ENCODE measurements at places on chromosomes 12 and 14. TPM values are rescaled to one million over a fixed set of nuclear protein-coding genes. Genes with fewer than 3 reads are reported as not detected.

DNA sequence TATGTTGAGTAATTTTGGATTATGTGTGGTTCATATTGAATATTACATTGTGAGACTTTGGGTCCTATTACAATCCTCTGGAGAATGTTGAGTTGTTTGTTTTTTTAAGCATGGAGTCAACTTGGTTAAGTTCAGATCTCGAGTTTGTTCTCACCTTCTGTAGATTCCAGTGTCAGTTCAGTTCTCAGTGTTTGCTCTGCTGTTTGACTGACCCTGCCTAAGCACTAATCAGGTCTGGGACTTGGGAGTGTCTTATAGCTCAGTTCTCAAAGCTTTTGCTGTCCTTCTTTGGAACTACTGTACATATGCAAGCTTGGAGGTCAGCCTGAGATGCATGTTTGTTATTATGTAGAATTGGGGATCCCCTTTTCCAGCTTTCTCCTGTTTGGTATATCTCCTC is 63.1 kb downstream of the DIP2B start:
- DNase-seq, result no peak

ANKRD33 gene
- not detected for total RNA-seq

- DNase-seq, result peak; percentile 8
Measured at GRCh38 chr12:127293507-127294310, 973.3 kb upstream of the TMEM132C start.

PTPRO gene
- total RNA-seq, result 0.27 TPM

HPD gene
- not detected for total RNA-seq

DNA sequence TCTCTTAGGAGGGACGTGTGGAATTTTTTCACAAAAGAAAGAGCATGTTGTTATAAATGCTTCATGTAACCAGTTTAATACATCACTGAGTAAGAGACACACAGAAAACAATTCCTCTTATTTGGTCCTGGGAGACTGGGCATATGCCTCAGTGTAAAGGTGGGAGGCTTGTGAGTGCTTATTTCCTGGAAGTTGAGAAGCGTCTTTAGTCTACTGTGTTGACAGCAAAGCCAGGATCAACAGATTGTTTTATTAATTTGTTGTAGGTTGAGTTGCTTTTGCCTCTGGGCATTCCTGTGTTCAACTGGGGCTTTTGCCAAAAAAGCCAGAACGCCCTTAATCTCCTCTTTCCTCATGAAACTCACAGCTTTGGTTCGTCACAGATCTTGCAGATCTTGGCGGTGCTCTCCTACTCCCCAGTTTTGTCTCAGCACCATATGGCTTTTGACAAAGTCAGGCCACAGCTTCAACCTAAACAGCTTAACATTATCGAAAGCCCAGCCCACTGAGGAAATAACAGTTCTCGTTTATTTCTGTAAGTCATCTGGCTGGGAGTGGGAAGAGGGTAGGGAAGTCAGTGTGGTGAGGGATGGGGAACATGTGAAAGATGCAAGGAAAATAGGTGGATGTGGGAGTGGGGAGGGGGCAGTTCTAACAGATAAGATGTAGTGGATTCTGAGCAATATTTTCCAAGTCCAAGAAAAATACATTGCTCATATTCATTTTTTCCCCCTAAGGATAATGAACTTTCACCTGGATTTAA is 227.2 kb downstream of the DACT1 start:
- no peak for DNase-seq

GRCh38 chr14:59197695-59198262 is 9.3 kb downstream of the DAAM1 start:
- no peak for DNase-seq

- no peak for DNase-seq
Measured at GRCh38 chr14:51004352-51004800, 60.1 kb upstream of the PYGL start.

- no peak for DNase-seq
Measured at GRCh38 chr14:100554696-100555320, 32.4 kb downstream of the BEGAIN start.

DNA sequence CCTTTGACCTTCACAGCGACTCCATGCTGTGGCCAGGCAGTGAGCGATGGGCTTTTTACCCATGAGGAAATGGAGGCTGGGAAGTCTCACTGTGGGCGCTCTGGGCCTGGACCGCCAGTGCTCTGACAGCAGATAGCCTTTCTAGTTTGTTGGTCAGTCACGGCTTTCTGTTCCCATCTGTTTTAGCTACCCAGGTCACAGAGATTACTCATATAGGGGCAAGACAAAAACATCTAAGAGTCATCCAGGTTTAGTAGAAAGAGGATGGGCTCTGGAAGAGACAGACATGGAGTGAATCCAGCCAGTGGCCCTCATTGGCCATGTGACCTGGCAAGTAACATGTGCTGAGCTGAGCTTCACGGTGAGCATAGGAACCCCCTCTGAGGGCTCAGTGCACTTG is 68.6 kb downstream of the MARK3 start:
- DNase-seq, result no peak

DNA sequence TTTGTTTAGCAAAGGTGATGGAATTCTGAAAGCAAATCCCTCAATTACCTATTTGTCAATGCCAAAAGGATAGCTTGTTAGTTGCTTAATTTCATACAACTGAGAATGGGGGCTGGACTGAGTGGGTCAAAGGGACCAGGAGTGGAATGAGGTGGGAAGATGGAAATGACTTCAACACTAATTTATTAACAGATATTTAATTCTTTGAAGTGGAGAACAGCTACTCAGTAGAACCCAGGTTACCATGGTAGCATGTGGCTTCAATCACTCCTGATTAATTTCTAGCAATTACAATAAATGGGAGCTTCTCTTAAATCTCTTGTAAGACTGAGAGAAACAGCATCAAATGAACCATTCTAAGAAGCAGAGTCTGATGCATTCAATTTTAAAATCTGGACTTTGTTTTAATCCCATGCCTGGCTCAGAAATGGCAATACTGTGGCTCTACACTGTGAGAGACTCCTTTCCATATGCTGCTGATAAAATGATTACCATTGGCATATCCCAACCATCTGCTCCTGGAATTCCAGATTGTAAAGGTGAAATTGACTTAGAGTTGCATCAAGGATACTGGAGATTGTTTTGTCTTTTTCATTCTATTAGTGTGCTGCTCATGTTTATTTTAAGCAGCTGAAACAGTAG is 607.8 kb downstream of the SNAPC1 start:
- no peak for DNase-seq

- DNase-seq, result no peak
Measured at GRCh38 chr12:46571608-46572007, 199.0 kb upstream of the SLC38A2 start.

DNA sequence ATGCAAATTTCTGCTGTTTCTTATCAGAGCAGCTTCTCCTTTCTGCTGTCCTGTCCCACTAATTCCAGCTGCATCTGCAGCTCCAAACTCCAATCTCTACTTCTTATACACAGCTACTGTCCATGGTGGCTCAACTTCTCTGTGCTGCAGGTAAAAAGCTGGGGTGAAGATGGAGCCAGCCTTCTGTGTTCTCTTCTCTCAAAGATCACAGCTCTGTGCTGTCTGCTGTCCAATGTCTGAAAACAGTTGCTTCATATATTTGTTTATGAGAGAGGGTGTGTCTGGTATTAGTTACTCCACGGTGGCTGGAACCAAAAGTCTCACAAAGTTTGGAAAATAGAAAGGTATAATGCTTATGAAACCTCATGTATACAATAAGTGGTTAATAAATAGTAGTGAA is 445.8 kb upstream of the TBX3 start:
- no peak for DNase-seq

- no peak for DNase-seq
Measured at GRCh38 chr12:119456824-119457223, 122.3 kb downstream of the CCDC60 start.

SRRM4 gene
- total RNA-seq, result not detected

GRCh38 chr12:14239350-14239934 is 126.0 kb upstream of the ATF7IP start:
- DNase-seq, result no peak

GRCh38 chr12:101671157-101671791 is 26.2 kb upstream of the CHPT1 start:
- no peak for DNase-seq

C14orf39 gene
- not detected for total RNA-seq

- DNase-seq, result no peak
Measured at GRCh38 chr12:129788506-129789084, 115.2 kb downstream of the TMEM132D start.

DNA sequence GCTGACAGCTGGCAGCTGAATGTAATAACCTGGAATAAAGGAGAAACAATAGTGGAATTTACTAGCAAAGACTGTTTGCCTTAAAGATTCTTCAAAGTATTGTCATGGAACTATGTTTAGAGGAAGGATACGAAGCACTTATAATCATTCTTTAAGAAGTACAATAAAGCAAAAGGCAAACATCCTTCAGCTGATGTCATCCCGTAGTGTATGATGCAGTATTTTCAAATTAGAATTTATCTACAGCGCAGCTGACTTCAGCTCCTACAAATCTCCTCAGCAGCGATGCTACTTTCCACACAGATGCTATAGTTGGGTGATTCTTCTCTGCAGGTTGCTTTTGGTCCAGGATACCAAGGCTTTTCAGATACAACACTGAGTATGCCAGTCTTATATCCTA is 31.5 kb downstream of the CLEC1A start:
- no peak for DNase-seq

GDF3 gene
- total RNA-seq, result not detected

DNA sequence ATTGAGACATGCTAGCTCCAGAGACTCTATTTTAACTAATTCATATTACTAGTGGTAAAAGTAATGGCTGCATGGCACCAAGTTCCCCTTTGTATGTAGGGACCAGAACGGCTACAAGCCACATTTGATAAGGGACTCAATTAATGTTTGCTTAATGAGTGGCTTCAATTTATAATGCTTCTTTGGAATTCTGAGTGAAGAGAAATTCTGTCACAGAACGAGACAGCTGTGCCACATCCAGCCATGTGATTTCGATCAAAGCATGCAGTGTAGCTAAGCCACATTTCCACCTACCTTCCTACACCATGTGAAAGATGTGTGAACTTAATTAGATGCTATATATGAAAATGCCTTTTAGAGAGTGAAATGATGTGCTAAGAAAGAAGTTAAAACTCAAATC is 217.4 kb downstream of the ACSS3 start:
- DNase-seq, result no peak

GRCh38 chr12:90226211-90226610 is 517.6 kb upstream of the ATP2B1 start:
- no peak for DNase-seq

DNA sequence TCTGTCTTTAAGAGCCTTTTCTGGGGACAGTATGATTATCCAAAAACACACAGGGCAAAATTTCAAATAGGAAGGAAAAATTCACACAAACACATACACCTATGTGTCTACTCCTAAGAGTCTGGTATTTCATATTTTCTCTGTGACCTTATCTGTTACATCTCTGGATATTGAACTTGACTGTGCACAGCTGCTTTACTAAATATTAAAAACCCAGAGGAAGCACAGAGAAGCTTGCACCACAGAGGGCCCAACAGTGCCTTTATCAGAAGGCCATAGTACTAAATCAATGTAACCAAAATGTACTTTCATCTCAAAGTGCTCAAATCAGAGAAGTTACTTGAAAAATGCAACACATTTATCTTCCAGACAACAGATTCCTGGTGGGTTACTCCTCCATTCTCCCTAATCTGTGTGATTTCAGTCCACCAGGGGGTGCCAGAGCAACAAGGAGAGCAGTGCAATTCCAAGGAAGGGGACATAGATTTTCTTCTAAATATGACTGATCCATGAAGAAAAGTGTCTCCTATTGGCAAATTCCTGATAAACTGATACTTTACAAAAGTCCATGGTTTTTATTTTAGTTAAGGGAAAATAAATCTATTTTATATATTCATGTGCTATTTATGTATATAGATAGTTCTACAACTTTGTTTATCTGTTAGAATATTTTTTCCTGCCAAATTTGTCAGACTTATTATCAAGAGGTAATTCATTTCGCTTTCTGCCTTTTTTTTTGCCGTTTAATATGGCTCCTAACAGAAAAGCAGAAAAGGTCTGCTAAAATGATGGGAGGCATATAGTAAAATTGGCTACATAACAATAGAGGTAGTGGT is 617.6 kb downstream of the LRFN5 start:
- DNase-seq, result no peak

GRCh38 chr12:41905759-41906297 is 238.8 kb downstream of the GXYLT1 start:
- DNase-seq, result no peak

DNA sequence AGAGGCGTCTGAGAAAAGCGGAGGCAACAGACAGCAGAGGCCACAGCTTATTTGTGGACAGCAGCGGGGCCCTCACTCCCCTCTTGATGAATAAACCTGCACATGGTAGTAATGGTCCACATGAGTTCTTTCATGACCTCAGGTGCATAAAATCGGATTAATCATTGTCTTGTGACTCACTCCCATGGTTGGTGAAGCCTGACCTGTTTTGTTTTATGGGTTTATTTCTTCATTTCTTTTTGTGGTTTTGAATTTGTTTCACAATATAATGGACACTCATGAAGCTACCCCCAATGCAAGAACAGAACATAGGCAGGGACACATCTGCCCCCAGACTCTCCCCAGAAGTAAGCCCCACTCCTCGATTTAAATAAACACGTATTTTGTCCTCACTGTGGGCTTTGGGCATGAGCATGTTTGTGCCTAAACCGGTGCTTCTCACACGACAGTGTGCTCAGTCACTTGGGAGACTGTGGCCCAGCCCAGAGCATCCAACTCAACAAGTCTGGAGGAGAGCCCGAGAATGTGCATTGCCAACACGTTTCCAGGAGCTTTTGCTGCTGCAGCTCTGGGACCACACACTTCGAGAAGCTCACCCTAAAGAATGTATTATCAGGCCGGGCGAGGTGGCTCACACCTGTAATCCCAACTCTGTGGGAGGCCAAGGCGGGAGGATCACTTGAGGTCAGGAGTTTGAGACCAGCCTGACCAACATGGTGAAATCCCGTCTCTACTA is 116.1 kb downstream of the SCARB1 start:
- DNase-seq, result no peak

GRCh38 chr14:95530473-95531276 is 4.2 kb upstream of the GLRX5 start:
- no peak for DNase-seq

- DNase-seq, result no peak
Measured at GRCh38 chr12:32497864-32498263, 98.5 kb downstream of the FGD4 start.

SCYL2 gene
- 40.1 TPM for total RNA-seq

GRCh38 chr14:36627981-36628380 is 33.7 kb upstream of the PAX9 start:
- DNase-seq, result no peak

NTF3 gene
- total RNA-seq, result not detected

GALNT4 gene
- total RNA-seq, result 5.8 TPM

ANO4 gene
- not detected for total RNA-seq

TMEM132D gene
- not detected for total RNA-seq

PRKD1 gene
- not detected for total RNA-seq

GRCh38 chr12:89701606-89702206 is 6.9 kb downstream of the ATP2B1 start:
- DNase-seq, result no peak

GRCh38 chr12:55001198-55001868 is 16.8 kb upstream of the TESPA1 start:
- DNase-seq, result no peak

Data from CD8-positive, alpha-beta memory T cell (primary cell).